ENCODE measurements at places on chromosomes 5 and 9.

GRCh38 chr9:6072453-6072852, 57.0 kb upstream of the RANBP6 start:
- no peak for DNase-seq

DNA sequence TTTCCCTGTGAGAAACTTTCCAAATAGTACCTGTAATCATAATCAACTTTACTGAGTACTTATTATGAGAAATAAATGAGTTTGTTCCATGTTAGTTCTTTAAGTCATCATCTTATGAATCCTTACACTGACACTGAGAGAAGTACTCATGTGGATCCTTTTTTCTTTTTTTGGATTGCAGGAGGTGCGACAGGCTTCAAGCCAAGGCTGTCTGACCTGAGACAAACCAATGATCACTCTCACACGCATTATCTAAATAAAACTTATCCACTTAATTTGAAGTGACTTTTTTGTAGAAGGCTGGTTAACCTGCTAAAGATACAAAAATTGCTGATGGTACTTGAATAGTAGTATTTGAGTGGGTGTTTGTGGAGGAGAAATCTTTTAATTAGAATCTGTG, 39.5 kb downstream of the JAKMIP2 start:
- no peak for DNase-seq

DNA sequence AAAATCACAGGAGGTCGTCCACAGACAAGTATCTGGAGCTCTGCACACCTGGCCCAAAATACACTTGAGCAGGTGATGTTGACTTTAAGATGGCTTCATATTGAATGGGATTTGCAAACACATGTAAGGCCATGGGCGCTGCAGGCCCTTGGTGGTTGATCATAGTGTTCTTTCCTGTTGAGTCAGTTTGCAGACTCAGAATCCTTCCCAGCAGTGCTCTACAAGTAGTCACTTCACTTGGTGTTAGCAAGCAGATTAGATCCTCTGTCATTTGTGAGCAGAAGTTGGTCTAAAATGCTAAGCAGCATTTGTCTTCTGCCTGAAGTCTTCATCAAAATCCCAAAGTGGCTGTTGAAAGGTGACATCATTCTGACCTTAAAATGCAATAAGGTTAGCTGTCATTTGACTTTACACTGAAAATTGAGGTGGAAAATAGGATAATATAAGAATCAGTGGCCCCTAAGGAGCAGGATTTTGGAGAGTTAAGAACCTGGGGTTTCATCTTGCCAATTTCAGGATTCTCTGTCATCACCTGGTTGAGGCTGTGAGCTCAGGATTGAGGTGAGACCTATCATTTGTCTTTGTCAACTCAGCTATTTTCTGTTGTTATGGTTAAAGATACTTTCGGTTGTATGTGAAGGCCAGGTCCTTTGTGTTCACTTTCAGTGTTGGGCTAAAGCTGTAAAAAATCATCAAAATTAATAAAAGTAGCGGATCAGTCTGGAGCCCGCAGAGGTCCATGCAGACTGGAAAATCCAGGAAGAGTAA, 114.5 kb downstream of the LRRC70 start:
- DNase-seq = no peak

GRCh38 chr5:111552492-111552891, 40.2 kb upstream of the STARD4 start:
- no peak for DNase-seq

- DNase-seq = peak; percentile 54
These were observed 186.2 kb downstream of the FANCC start for GRCh38 chr9:95131023-95131943.

GRCh38 chr5:9473624-9474023, 72.3 kb downstream of the SEMA5A start:
- DNase-seq = no peak

DNA sequence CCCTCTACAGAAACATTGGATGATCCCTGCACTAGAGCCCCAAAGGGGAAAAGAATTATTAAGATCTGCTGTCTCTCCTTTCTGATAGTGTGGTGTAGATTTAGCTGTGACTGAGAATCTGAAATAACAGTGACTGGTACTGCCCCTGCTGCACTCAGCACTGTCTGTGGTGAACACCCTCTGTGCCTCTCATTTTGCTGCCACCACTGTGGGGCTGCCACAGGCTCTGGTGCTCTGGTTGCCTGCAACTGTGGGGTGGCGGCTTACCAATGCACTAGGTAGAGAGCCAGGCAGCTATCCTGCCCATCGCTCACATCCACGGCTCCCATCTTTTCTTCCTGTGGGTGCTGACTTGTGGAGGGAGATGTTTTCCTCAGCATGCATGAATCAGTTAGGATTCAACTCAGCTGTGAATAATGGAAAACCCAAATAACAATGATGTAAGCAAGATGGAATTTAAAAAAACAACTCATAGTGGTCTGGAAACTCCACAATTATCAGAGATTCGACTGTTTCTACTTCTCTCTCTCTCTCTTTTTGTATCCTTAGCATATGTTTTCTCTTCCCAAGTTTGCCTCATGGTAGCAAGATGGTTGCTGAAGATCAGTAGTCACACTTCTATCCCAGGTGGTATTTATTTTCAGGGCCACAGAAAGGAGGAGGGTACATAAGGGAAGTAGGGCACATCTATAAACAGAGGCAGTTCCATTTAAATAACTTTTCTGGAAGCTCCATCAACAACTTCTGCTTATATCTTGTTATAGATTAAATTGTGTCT, 99.8 kb upstream of the DAP start:
- no peak for DNase-seq

DNA sequence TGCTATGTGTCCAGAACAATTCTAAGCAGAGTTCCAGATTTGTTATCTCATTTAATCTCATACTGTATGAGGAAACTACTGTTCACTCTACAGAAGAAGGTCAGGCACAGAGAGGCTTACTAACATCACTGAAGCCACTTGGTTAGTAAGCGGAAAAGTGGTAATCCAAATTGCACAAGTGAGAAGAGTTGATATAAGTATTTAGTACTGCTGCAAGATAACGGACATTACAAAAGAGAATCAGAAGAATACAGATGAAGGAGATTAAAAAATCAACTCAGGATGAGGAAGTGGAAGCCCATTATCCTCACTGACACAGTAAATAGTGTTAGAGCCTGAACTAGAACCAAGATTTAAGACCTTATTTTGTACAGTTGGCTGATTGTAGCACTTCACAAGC, 22.3 kb upstream of the TLR4 start:
- no peak for DNase-seq

DNA sequence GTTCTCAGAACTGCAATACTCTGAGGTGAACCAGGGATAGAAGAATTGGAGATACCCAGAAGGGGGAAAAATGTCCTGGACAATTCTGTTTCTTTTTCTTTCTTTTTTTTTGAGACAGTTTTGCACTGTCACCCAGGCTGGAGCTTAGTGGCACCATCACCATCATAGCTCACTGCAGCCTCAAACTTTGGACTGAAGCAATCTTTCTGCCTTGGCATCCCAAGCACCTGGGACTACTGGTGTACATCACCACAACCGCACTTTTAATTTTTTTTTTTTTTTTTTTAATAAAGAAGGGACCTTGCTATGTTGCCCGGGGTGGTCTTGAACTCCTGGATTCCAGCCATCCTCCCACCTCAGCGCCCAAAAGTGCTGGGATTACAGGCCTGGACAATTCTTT, 1.9 kb downstream of the EMB start:
- no peak for DNase-seq

- DNase-seq = no peak
These were observed 202.9 kb upstream of the WWC1 start for GRCh38 chr5:168088410-168089173.

- DNase-seq = peak; percentile 80
These were observed 1.7 kb downstream of the ENDOG start for GRCh38 chr9:128819716-128820664.

- no peak for DNase-seq
These were observed 20.1 kb upstream of the HSPA9 start for GRCh38 chr5:138595180-138595795.

- no peak for DNase-seq
These were observed 567.9 kb upstream of the DAB2 start for GRCh38 chr5:39992617-39993202.

DNA sequence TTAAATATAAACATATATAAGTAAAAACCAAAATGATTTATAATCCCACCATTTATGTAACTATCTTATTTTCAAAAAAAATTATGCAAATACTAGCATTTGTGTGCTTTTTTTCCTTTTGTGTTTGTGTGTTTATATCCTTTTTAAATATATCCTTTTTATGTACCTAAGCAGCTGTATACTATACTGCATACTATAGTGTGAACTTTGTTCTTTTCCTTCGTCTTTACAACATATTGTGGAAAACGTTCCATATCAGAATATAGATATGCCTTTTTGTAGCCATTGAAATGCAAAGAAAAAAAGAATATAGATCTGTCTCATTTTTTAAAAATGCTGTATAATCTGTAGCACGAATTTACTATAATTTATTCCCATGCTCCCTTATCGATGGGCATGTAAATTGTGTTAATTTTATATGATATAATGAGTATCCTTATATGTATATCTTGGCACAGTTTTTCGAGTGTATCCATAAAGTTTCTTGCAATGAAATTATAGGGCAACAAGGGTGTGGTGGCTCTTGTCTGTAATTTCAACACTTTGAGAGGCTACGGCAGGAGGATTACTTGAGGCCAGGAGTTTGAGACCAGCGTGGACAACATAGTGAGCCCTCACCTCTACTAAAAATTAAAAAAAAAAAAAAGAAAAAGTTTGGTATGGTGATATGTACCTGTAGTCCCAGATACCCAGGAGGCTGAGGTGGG, 83.3 kb downstream of the STK32A start:
- no peak for DNase-seq

DNA sequence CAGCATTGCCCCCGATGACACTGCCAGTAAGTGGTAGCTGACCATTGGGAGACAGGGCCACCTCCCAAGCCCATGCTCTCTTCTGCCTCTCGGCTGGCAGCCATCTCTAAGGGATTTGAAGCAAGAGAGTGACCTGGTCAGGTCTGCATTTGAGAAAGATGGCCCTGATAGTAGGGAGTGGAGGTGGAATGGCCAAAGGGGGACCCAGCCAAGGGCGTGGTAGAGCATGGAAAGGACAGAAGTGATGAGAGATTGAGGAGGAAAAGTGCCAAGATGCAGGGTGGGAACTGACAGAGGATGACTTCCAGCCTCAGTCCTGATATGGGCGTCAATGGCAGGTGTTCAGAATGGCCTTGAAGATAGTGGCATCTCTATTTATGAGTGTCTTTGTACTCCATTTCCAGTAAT, 9.0 kb downstream of the ABL1 start:
- no peak for DNase-seq

DNA sequence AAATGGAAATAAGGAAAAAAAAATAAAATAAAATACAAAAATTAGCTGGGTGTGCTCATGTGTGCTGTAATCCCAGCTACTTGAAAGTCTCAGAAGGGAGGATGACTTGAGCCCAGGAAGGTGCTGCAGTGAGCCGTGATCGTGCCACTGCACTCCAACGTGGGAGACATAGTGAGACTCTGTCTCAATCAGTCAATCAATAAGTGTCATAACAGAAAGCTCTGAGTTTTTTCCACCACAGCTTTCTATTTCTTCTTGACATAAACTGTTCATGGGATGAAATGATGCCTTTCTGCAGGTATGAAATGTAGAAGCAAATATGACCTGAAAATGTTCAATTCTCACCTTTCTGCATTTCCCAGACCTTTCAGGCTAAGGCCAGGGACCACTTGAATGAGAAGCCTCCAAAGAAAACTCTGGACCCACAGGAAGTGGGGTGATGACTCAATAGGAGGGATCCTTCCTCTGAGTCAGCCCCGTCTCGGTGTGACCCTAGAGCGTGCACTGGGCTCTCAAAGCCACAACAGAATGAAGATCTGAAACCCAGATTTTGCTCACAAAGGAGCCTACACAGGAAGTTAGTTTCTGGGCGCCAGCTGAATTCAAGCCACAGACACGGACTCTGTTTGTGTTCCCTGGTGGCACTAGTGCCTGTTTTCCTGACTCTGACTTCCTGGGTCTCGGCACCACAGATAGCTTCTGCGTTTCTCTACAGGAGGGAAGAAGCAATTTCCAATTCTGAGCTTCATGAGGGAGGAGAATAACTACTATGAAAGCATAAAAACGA, 62.0 kb downstream of the ANKH start:
- no peak for DNase-seq

GRCh38 chr5:56090793-56091460, 96.2 kb upstream of the IL6ST start:
- DNase-seq = no peak

DNA sequence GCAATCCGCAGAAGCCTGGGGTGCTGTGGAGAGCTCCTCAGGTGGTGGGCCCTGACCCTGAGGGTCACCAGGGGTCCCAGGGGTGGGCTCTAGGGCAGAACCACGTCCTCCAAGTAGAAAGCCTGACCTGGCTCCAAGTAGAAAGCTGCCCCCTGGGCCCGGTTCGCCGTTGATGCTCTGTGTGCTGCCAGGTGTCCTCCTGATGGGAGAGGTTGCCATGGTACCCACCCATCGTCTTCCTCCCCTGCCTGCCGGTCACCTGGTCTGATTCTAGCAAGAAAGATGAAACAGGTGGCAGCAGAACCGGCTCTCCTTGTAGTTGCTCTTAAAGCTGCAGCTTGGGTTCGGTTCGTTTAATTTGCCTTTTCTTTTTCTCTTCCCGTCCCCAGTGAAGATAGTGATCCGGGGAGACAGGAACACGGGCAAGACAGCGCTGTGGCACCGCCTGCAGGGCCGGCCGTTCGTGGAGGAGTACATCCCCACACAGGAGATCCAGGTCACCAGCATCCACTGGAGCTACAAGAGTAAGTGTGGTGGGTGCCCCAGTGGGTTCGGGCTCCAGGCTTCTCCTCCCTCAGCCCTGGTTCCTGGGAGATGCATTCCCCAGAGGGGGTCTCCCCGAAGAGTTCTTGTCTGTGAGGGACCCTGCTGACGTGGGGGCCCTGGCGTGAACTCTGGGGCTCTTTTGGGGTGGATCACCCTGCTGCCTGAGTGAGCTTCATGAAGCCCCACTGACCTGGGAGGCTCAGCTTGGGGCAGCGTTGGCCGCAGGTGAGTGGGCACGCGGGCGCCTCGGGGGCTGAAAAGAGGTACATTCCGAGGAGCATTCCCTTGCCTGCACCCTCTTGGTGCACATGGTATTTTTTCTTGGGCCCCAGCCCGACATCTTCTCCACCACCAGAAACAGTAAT, 15.6 kb downstream of the RABL6 start:
- DNase-seq = no peak

- no peak for DNase-seq
These were observed 21.3 kb upstream of the AOPEP start for GRCh38 chr9:94705162-94705702.

- DNase-seq = no peak
These were observed 78.9 kb downstream of the ASTN2 start for GRCh38 chr9:117335837-117336433.

- DNase-seq = no peak
These were observed 2.5 kb downstream of the SEMA5A start for GRCh38 chr5:9543311-9543920.

DNA sequence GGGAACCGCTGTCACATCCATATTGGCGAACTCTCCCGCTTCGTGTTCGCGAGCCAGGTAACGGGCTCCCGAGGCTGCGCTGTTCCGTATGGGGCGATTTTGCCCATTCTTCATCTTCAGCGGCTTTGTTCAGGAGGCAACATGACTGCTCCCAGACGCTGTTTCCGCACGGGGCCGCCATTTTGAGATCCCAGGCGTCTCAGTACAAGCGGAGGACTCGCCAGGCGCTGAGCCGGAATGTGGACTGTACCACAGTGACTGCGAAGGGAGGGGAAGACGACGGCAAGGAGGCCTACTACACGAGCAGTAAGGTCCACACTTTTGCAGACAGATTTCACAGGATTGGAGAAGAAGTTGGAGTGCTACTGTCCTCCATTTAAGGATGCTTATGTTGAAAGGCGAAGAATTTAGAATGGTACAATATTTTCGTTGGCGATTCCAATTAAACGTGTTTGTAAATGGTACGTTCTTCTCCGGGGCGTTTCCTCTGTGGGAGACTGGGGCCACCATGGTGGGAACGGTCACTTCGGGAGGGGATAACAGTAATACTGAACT, 41.6 kb upstream of the ZNF300 start:
- DNase-seq = no peak

Data from NCI-H748 treated with DMSO at 0.1 percent for 48 hours (cell line).